ENCODE measurements at places on chromosomes 11 and 22.

- DNase-seq: no peak
Observed at GRCh38 chr11:33377412-33378370, 120.5 kb downstream of the HIPK3 start.

- peak; percentile 96 for DNase-seq
Observed at GRCh38 chr11:7020183-7020917, at the start of the genes NLRP14 and ZNF214. Gene NLRP14, plus strand, starts transcription at chr11:7020479. Its CDS starts 18,108 bp downstream, at chr11:7038587. Gene ZNF214, minus strand, starts transcription at chr11:7020346. Its CDS starts 17,511 bp downstream, at chr11:7002835.

DNA sequence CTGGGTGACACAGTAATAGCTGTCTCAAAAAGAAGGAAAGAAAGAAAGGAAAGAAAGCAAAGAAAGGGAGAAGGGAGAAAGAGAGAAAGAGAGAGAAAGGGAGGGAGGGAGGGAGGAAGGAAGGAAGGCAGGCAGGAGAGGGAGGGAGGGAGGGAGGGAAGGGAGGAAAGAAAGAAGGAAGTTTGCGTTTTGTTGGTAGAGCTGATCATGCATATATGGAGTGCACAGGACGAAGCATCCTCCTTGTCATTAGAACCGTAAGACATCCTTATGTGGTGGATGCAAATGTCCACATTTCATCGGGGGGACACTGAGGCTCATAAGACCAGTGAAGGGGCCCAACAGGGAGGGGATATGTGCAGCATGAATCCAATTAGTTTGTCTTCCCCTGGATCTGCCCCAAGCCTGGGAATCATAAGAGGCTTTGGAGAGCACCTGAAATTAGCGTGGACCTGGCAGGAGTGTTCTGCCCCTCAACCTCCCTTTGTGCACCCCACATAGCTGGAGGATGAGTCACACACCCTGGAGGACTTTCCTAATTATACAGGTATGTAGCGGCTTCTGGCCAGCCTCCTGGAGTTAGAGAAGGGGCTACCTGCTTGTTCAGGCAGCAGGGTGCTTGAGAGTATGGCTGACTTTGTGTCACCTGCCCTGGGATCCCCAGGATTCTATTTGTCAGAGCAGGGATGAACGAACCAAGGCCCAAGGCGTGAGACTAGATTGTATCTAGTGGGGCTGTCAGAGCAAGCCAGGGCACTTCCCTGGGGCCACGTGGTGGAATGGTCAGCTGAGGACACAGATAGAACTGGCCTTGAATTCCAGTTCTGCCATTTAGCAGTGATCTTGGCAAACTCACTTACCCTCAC is 119.7 kb upstream of the CD82 start:
- no peak for DNase-seq

- DNase-seq: peak; percentile 51
Observed at GRCh38 chr11:117877120-117877784, 794 bp upstream of the FXYD6 start.

GRCh38 chr11:76654298-76654851 is 16.2 kb downstream of the LRRC32 start:
- peak; percentile 84 for DNase-seq

- no peak for DNase-seq
Observed at GRCh38 chr11:100469835-100470234, 217.3 kb upstream of the ARHGAP42 start.

DNA sequence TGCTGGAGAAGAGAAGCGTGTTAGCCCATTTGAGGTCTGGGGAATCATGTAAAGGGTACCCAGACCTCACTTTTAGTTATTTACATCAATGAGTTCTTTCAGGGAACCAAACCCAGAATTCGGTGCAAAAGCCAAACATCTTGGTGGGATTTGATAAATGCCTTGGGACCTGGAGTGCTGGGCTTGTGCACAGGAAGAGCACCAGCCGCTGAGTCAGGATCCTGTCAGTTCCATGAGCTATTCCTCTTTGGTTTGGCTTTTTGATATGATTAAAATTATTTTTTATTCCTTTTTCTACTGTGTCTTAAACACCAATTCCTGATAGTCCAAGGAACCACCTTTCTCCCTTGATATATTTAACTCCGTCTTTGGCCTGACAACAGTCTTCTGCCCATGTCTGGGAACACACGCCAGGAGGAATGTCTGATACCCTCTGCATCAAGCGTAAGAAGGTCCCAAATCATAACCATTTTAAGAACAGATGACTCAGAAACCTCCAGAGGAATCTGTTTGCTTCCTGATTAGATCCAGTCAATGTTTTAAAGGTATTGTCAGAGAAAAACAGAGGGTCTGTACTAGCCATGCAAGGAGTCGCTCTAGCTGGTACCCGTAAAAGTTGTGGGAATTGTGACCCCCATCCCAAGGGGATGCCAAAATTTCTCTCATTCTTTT is 65.2 kb downstream of the ALX4 start:
- no peak for DNase-seq

GRCh38 chr22:45548247-45548840 is 45.7 kb downstream of the FBLN1 start:
- no peak for DNase-seq

- DNase-seq: peak; percentile 6
Observed at GRCh38 chr11:77199137-77199745, 71.2 kb downstream of the MYO7A start.

DNA sequence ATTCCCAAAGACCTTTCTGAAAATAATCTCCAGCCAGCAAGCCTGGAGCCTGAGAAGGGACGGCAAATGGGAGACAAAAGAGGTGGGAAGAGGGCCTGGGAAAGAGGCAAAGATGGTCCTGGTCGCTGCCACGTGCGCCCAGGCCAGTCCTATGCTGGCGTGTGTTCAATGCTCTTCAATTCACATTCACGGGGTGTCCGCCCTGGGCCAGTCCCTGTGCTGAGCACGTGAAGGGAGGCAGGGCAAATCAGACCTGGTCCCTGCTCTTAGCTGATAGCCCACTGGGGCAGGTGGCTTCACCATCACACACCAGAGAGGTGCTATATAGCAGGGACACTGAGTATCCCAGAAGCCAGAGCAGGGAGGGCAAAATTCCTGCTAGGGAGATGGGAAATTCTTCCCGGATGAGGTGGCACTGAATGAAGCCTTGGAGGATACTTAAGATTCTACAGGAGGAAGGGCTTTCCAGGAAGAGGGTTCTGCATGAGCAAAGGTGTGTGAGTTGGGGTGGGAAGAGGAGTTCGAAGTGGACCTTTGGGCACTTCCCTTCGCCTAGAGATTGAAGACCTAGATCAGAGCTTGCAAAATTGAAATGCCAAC is 148.2 kb downstream of the CHST1 start:
- no peak for DNase-seq

Measured in uterus (tissue), 4 donors.